ENCODE measurements at places on chromosomes 7 and 10.
A peak's percentile ranks its signal among the peaks of the same experiment; 100 is the strongest.

DNA sequence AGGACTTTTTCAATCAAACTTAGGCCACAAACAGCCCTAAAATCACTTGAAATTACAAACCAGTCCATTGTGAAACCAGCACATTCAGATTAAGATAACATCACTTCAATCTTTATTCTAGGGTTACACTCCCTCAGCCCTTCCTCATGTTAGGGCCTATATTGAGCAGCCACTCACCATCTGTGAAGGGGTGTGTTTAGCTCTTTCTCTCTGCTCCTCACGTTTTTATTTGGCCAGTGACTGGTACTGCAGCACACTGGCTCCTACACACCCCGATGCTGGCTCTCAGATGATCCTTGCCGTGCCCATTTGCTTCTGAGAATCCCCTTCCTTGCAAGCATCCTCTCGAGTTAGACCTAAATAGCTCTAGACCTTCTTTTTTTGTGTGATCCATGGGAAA is 604.5 kb downstream of the INHBA start:
- no peak for DNase-seq

DNA sequence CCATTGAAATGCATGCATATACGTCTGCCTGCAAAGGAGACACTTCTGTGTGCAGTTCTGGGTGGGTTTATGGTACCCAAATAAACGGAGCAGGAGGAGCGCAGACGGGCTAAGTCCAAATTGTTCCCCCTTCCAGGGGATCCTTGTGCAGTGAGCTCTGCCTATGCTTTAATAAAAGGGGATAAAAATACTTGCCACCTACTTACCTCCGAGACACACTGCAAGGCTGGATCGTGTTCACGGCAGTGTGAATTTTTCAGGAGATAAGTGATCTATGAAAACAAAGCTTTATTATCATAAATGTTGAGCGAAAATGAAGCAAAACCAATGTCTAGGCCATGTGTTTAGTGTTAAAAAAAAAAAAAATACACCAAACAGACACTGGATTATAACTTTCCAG is 308.8 kb upstream of the AOAH start:
- no peak for DNase-seq

- DNase-seq, result no peak
These were observed 87.8 kb downstream of the CFAP58 start for GRCh38 chr10:104441329-104442000.

DNA sequence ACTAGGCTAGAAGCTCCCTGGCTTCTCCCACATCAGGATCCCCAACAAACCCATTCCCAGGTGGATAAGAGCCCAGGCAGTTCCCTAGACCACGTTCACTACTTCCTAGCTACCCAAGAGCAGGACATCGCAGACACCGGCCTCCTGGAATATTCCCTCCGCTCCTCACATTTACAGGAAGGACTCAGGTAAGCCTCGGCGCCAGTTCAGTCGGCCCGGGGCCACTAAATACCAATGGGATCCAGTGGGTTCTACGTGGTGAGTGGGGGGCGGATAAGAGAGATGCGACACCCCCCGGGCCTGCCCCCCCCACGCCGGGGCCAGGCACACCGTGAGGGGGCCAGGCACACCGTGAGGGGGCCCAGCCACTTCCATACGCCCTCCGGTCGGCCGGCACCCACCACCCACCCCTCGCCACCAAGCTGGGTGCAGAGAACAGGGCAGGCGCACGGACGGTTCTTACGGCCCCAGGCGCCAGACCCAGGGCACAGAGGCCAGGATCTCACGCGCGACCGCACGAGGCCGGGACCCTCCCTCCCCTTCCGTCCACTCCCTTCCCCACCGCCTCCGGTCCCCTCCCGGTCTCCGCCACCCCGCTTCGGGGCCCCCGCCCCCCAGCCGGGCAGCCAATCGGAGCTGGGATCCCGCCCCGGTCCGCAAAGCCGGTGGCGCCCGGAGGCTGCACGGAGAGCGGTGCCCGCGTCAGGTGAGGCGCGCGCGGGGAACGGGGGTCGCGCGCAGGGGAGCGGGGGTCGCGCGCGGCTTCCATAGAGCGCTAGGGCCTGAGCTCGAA is at the start of gene BLVRA:
BLVRA (plus strand) TSS at position 652 of the 793 bp plus-strand sequence. CDS start 12,479 bp downstream, outside the sequence.
- peak; percentile 64 for DNase-seq

DNA sequence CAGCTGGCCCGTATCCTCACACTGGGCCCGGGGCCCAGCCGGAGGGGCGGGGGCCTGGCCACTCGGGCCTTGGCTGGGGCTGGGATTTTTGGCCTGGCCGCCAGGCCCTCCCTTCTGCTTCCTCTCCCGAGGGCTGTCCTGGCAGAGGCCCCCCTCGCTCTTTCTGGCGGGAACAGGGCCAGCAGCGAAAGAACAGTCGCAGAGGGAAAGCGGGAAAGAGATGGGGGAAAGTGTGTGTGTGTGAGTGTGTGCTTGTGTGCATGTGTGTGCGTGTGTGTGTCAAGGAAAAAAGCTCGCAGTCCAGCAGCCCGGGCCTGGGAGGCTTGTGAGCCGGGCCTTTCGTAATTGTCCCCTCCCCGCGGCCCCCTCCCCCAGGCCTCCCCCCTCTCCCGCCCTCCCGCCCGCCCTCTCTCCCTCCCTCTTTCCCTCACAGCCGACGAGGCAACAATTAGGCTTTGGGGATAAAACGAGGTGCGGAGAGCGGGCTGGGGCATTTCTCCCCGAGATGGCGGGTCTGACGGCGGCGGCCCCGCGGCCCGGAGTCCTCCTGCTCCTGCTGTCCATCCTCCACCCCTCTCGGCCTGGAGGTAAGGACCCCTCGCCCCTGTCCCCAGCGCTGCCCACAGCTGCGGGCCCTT is at the start of gene ELN:
ELN (plus strand) TSS at position 491 of the 638 bp plus-strand sequence; CDS start at position 506, 15 bp downstream.
- no peak for DNase-seq

DNA sequence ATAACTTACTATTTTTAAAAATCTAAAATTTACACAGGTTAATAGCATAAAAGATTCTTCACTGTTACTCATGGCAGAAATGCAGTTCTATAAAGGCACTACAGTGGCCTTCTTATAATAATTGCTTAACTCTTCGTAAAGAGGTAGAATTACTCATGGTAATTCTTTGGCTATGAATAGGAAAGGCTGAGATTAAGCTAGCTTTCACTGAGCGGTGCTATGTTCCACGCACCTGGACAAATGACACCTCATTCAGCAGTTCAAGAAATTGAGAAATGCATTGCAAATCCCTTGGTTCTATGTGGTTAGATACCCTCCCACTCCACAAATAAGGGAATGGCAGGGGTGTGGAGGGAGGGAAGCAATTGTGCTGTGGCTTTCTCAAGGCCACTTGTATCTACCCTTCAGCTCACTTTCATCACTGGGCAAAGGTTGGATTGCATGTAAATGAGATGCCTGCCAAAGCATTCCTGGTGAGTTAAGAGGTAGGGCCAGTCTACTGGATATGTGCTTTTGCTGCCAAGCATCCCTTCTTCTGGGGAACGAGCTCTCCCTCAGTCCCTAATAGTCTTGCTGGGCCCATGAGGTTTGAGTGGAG is 210.9 kb downstream of the TEX36 start:
- DNase-seq, result no peak

GRCh38 chr7:102450242-102450641 is 14.4 kb downstream of the ALKBH4 start:
- peak; percentile 49 for DNase-seq

DNA sequence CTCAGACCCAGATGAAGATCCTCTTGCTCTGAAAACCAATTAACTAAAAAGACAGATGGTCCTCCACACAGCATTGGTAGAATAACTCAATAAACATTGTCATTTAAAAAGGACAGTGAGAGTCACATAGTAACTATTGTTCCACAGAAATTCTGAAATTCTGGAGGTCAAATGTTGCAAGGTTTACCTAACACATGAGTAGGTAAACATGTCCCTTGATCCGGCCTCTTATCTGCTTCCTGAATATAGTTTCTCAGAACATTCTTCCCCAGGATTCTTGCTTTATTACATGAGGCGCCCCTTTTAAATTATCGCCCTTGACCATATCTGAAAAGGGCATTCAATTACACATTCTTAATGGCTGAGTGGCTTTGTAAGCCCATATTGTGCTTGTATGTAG is 270.7 kb downstream of the SEMA3D start:
- no peak for DNase-seq

DNA sequence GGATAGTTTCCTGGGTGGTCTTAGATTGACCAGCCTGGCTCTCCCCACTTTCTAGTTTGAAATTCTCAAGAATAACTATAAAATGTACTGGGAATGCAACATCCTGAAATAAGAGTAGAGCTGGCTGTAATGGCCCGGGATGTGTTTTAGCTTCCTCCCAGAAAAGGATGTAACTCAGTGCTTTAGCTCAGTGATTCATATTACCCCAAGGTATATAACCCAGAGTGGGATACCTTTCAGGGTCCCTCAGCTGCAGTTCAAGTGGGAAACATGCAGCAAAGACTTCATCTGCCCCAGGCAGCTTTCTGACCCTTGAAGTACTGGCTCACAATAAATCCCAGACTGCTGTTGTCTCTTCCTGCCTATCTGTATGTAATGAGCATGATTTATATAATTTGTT is 666.7 kb upstream of the KCND2 start:
- DNase-seq, result no peak

- DNase-seq, result no peak
These were observed 220.8 kb downstream of the ARHGAP21 start for GRCh38 chr10:24502801-24503460.

- no peak for DNase-seq
These were observed 161.3 kb downstream of the DYNC1I1 start for GRCh38 chr7:95933618-95934017.

GRCh38 chr10:47336387-47337134 is 11.6 kb upstream of the RBP3 start:
- DNase-seq, result no peak

DNA sequence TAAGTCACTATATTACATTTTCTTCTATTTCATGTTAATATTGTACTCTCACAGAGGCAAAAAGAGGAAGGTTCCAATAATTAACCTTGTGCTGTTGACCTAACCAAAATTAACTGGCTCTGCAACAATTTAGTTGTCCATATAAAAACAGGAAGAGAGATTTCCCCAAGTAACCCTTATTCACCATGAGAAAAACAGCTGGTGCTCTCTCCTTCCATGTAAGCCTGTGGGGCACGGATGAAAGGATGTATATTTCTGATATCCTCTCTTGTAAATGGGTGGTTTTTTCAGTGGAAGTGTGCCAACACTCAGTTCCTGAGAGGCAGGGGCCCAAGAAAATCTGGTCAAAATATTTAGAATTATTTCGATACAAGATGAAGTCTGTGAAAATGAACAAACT is 358.1 kb downstream of the CRPPA start:
- DNase-seq, result no peak

- no peak for DNase-seq
These were observed 1.7 kb downstream of the GPR158 start for GRCh38 chr10:25176421-25176968.

DNA sequence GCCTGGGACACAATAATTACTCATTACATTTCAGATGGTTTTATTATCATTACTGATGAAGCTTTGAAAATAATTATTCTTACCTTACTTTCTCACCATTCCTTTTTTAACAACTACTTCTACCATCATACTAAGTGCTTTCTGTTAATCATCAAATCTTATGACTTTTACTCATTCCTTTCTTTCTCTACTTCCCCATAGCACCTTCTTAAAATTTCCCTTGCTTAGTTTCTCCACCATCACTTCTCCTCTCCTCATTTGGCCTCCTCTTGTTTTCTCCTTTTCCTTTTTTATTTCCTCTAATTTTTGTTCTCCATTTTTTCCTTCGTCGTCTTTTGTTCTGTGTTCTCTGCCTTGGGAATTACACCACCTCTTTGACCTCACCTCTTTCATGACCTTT is 303.2 kb upstream of the KAT6B start:
- DNase-seq, result no peak

GRCh38 chr10:8113616-8114015 is 59.1 kb downstream of the GATA3 start:
- no peak for DNase-seq

- DNase-seq, result no peak
These were observed 120.6 kb upstream of the TCERG1L start for GRCh38 chr10:131431978-131432690.

- DNase-seq, result no peak
These were observed 472.6 kb downstream of the PLXNA4 start for GRCh38 chr7:132103718-132104117.

All from central memory CD4-positive, alpha-beta T cell (primary cell).